ENCODE measurements at places on chromosomes 13 and 19. TPM values are rescaled to one million over a fixed set of nuclear protein-coding genes. Genes with fewer than 3 reads are reported as not detected.

ZNF296 gene
- not detected for total RNA-seq

ZNRF4 gene
- total RNA-seq: not detected

OXGR1 gene
- not detected for total RNA-seq

ZNF844 gene
- total RNA-seq: 9.2 TPM

ADGRE1 gene
- total RNA-seq: not detected

TBXA2R gene
- total RNA-seq: 0.92 TPM

IQCN gene
- 0.28 TPM for total RNA-seq

TMEM255B gene
- total RNA-seq: 1.4 TPM

LILRA1 gene
- not detected for total RNA-seq

SIGLEC5 gene
- total RNA-seq: not detected

ZFR2 gene
- total RNA-seq: not detected

NEK3 gene
- 10.0 TPM for total RNA-seq

TFPT gene
- total RNA-seq: 19.3 TPM

PTH2 gene
- not detected for total RNA-seq

ADGRL1 gene
- total RNA-seq: 4.3 TPM

PLIN5 gene
- total RNA-seq: not detected

GPR12 gene
- not detected for total RNA-seq

NPAS1 gene
- total RNA-seq: 0.28 TPM

CDC42EP5 gene
- 16.1 TPM for total RNA-seq

PLK5 gene
- total RNA-seq: not detected

KLK10 gene
- not detected for total RNA-seq

UPK1A gene
- 0.09 TPM for total RNA-seq

SYDE1 gene
- total RNA-seq: 12.2 TPM

ZNF709 gene
- 3.3 TPM for total RNA-seq

ZNF160 gene
- 31.8 TPM for total RNA-seq

NKG7 gene
- total RNA-seq: not detected

RNF225 gene
- total RNA-seq: not detected

VSIG10L gene
- 0.28 TPM for total RNA-seq

DCLK1 gene
- total RNA-seq: 1.8 TPM
